ENCODE measurements at places on chromosomes 1 and 21.

- no peak overlapping the region for H3K27ac ChIP-seq
- H3K4me1 ChIP-seq = no peaks in the 10 kb centered on the region
- no peaks in the 10 kb centered on the region for H3K27me3 ChIP-seq
- peaks cover 95% of the 10 kb centered on the region for H3K36me3 ChIP-seq
Measured at GRCh38 chr1:37828410-37829074, 20.5 kb upstream of the YRDC start.

DNA sequence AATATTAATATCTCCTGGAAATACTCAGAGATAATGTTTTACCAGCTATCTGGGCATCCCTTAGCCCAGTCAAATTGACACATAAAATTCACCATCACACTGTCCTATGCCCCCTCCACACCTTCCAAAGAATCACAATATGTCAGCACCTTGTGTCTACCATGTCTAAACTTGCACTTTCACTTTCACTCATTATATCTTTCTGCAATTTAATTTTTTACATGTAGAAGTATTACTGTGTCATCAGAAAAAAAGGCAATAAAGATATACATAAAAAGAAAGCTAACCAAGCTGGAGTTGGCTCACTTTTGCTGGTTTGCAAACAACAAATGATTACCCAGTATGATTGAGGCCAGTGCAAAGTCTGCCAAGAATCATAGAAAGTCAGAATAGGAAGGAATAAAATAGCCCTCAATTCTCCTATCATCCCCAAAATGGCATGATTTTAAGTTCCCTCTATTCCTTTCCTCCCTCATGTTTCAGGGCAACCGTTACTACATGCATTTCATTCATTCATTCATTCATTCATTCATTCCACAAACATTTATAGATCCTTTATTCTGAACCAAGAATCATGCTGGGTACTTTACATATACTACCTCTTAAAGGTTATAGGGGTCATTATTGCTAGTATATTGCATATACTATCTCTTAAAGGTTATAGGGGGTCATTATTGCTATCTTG lies 5.9 kb upstream of the LUZP1 start:
- H3K4me3 ChIP-seq = no peak overlapping the region
- no peak overlapping the region for H3K27ac ChIP-seq
- H3K36me3 ChIP-seq = no peaks in the 10 kb centered on the region
- no peaks in the 10 kb centered on the region for H3K27me3 ChIP-seq
- no peak for DNase-seq

GRCh38 chr21:28337315-28337714 lies 655.4 kb downstream of the LTN1 start:
- no peaks in the 10 kb centered on the region for H3K27me3 ChIP-seq
- DNase-seq = peak; percentile 78
- no peak overlapping the region for H3K4me3 ChIP-seq
- H3K36me3 ChIP-seq = no peaks in the 10 kb centered on the region
- peaks cover 5% of the 10 kb centered on the region for H3K4me1 ChIP-seq

GRCh38 chr1:92973203-92973897 lies 12.1 kb upstream of the DIPK1A start:
- H3K4me1 ChIP-seq = peaks cover 8% of the 10 kb centered on the region
- no peak overlapping the region for H3K27ac ChIP-seq
- H3K27me3 ChIP-seq = no peaks in the 10 kb centered on the region
- H3K4me3 ChIP-seq = no peak overlapping the region

DNA sequence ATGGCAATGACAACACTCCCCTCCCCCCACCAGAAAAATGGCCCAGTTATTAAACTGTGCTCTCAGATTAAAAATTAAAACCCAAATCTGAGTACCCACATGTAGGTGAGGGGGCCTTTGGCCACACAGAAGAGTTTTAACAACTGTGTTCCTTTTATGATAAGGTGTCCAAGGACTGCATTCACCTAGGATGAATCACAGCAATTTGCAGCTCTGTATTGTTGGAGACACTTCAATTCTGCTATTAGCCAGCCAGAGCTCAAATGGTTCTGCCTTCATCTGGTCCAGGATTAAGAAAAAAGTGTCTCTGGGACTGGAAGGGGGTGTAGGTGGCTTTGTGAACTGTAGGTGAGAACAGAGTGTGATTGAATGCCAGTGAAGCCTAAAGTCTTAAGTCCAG lies 43.3 kb upstream of the DIRAS3 start:
- no peak overlapping the region for H3K27ac ChIP-seq
- H3K4me1 ChIP-seq = no peaks in the 10 kb centered on the region
- H3K36me3 ChIP-seq = no peaks in the 10 kb centered on the region
- DNase-seq = no peak

DNA sequence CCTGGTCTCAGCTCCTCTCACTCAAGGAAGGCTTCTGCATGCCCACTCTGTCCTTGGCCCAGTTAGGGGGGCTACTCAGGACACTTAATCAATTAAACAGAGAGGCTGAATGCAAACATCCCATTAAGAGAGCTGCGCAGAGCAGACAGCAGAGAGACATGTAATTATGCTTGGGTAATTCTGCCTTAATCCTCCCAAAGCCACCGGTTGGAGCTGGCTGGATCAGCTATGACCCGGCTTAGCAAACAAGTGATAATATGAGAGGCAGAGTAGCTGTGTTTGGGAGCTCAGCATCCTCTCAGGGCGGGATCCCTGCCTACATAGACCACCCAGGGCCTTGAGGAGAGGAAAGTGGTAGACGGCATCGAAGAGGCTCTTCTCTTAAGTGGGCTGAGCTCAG lies 183.2 kb downstream of the GRIK3 start:
- no peak overlapping the region for H3K27ac ChIP-seq
- H3K27me3 ChIP-seq = peaks cover 92% of the 10 kb centered on the region
- DNase-seq = no peak
- no peaks in the 10 kb centered on the region for H3K4me1 ChIP-seq

GRCh38 chr1:113390871-113391648 lies 745 bp downstream of the MAGI3 start:
- peaks cover 55% of the 10 kb centered on the region for H3K4me1 ChIP-seq
- H3K27me3 ChIP-seq = peaks cover 5% of the 10 kb centered on the region
- H3K27ac ChIP-seq = peak overlapping the region; percentile 95
- H3K36me3 ChIP-seq = no peaks in the 10 kb centered on the region

DNA sequence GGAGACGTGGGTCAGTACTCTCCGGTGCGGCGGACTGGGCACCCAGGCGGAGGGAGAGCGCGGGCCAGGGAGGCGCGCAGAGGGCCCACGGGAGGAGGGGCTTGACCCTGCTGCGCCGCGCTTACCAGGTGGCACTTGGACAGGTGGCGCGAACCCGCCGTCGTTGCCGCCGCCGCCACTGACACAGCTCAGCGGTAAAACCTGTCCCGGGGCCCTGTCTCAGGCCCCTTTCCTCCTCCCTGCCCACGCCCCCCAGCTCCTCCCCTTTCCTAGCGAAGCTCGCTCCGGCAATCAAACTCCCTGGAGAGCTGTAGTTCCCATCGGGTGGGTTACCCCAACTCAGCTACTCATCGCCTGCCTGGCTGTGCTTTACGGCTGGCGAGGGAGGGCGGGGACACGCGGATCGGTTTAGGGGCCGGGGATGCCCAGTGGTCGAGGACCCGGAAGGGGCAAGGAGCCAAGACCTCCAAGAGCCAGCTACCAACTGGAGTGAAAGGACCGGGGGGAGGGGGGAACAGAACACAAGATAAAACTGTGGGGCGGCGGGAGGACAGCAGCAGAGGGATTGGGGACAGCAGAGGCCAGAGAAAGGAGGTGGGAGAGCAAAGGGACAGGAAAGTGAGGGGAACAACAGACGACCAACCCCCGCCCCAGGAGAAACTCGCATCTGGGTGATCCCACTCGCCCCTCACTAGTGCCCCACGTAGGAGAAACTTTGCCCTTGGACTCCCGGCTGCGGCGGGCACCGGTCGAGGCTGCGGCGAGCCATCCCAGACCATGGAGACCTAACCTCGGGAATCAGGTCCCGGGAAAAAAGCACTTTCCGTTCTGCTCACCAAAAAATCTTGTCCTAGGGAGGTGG lies 2.9 kb downstream of the GFI1 start:
- peak; percentile 64 for DNase-seq
- peaks cover 81% of the 10 kb centered on the region for H3K27me3 ChIP-seq
- peak overlapping the region; percentile 53 for H3K4me3 ChIP-seq
- H3K27ac ChIP-seq = peak overlapping the region; percentile 83
- no peaks in the 10 kb centered on the region for H3K36me3 ChIP-seq

DNA sequence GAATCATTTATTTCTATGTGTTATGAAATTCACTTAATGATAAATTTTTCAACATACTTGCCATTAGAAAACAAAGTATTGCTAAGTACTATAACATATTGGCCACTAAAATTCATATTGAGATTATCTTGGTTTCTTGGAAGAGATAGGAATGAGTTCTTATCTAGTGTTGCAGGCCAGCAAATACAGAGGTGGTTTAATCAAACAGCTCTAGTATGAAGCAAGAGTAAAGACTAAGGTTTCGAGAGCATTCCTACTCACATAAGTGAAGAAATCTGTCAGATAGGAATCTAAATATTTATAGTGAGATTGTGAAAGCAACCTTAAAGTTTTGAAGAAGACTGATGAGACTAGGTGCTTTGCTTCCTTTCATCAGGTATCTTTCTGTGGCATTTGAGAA lies 37.9 kb upstream of the FOXE3 start:
- no peaks in the 10 kb centered on the region for H3K27me3 ChIP-seq
- H3K36me3 ChIP-seq = peaks cover 93% of the 10 kb centered on the region
- no peak overlapping the region for H3K27ac ChIP-seq
- H3K4me1 ChIP-seq = no peaks in the 10 kb centered on the region
- H3K4me3 ChIP-seq = no peak overlapping the region
- no peak for DNase-seq

DNA sequence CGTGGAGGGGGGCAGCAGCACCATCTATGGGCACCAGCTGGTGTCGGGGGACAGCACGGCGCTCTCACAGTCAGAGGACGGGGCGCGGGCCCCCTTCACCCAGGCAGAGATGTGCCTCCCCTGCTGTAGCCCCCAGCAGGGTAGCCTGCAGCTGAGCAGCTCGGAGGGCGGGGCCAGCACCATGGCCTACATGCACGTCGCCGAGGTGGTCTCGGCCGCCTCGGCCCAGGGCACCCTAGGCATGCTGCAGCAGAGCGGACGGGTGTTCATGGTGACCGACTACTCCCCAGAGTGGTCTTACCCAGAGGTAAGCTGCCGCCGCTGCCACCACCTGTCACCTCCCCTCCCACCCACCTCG lies 106.2 kb upstream of the VAMP3 start:
- H3K27ac ChIP-seq = no peak overlapping the region
- no peak overlapping the region for H3K4me3 ChIP-seq
- peaks cover 18% of the 10 kb centered on the region for H3K27me3 ChIP-seq
- peaks cover 11% of the 10 kb centered on the region for H3K4me1 ChIP-seq
- H3K36me3 ChIP-seq = no peaks in the 10 kb centered on the region
- no peak for DNase-seq

DNA sequence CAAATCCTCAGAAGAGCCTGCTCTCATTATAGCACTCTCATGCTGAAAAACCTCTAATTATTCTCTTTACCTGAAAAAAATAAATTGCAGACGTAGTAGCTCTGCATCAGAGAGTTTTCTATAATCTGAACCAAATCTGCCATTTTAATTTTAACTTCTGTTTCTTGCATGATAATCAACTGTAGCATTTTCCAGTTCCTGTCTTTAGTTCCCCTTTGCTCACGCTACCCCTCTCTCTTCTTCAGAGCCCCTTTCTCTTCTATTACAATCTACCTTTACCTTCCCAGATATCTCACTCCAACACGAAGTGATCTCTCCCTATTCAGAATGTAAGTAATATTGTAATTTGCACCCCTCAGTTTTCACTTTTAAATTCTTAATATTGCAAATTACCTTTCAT lies 31.4 kb downstream of the FMO1 start:
- no peaks in the 10 kb centered on the region for H3K27me3 ChIP-seq
- H3K27ac ChIP-seq = no peak overlapping the region
- no peak overlapping the region for H3K4me3 ChIP-seq
- H3K4me1 ChIP-seq = no peaks in the 10 kb centered on the region
- DNase-seq = no peak

DNA sequence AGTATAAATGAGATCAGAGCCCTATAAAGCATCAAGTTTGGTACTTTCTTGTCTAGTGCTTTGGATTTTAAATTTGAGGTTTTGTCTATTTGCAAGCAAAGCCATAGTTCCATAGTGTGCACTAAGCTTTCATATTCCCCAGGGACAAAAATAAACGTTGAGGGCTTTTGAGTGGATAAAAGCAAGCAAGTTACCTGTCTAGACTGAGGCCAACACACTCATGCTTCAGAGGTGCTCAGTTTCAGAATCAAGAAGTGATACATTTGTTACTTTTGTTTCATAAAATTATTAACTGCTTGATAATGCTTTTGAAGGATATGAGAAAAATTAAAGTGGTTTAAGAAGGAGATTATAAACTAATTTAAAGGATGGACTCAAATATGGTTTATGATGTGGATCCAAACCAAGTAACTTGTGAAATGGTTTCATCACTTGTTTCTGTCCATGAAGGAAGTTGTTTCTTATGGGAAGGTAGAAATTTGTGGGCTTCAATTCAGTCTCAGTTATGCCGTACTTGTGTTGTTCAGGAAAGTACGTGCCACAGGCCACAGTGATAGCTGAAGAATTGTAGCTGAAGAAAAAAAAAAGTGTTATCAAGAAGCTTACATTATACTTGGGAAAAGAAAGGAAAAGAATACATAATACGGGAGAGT lies 71.2 kb downstream of the CHRM3 start:
- no peaks in the 10 kb centered on the region for H3K4me1 ChIP-seq
- peak overlapping the region; percentile 8 for H3K27ac ChIP-seq
- no peak overlapping the region for H3K4me3 ChIP-seq
- no peaks in the 10 kb centered on the region for H3K27me3 ChIP-seq
- DNase-seq = no peak

DNA sequence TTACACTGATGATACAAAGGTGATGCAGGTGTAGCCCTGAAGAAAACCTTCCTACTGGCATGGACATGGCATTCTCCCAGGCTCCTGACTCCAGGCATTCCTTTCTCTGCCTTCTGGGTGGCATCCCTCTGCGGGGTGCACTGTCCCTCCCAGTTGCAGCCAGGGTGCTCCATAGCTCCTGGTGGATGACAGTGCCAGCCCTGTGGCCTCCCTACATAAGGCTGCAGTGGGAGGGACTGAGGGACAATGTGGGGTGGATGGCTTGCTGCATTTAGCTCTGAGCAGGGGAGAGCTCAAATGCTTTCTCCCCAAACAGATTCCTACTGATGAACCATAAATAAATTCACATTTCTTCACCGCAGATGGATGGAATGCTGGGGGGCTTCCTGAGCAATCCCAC lies 97.0 kb upstream of the GJB5 start:
- no peak overlapping the region for H3K27ac ChIP-seq
- no peak overlapping the region for H3K4me3 ChIP-seq
- no peaks in the 10 kb centered on the region for H3K36me3 ChIP-seq
- peaks cover 3% of the 10 kb centered on the region for H3K27me3 ChIP-seq
- no peak for DNase-seq

GRCh38 chr1:156896490-156897033 lies 3.0 kb downstream of the PEAR1 start:
- peaks cover 35% of the 10 kb centered on the region for H3K4me1 ChIP-seq
- no peak for DNase-seq
- peaks cover 87% of the 10 kb centered on the region for H3K27me3 ChIP-seq

GRCh38 chr1:53951697-53952096 lies 5.5 kb downstream of the LRRC42 start:
- no peak overlapping the region for H3K4me3 ChIP-seq
- H3K27me3 ChIP-seq = no peaks in the 10 kb centered on the region
- H3K36me3 ChIP-seq = peaks cover 36% of the 10 kb centered on the region
- no peak overlapping the region for H3K27ac ChIP-seq
- H3K4me1 ChIP-seq = peaks cover 62% of the 10 kb centered on the region

GRCh38 chr1:235817101-235817728 lies 49.5 kb downstream of the LYST start:
- H3K36me3 ChIP-seq = peaks cover under 1% of the 10 kb centered on the region
- H3K27ac ChIP-seq = no peak overlapping the region
- H3K27me3 ChIP-seq = no peaks in the 10 kb centered on the region
- H3K4me1 ChIP-seq = no peaks in the 10 kb centered on the region
- no peak for DNase-seq

GRCh38 chr1:25996966-25997827 lies 666 bp downstream of the PAFAH2 start:
- no peaks in the 10 kb centered on the region for H3K27me3 ChIP-seq
- H3K4me1 ChIP-seq = peaks cover 25% of the 10 kb centered on the region
- no peaks in the 10 kb centered on the region for H3K36me3 ChIP-seq
- H3K27ac ChIP-seq = peak overlapping the region; percentile 91
- peak; percentile 56 for DNase-seq
- H3K4me3 ChIP-seq = peak overlapping the region; percentile 70
